ENCODE measurements at places on chromosomes 13 and 19. TPM values are rescaled to one million over a fixed set of nuclear protein-coding genes. Genes with fewer than 3 reads are reported as not detected.
A peak's percentile ranks its signal among the peaks of the same experiment; 100 is the strongest.

Gene ZNF556
- 0.59 TPM for polyA plus RNA-seq

Gene ZNF99
- polyA plus RNA-seq: 0.33 TPM

DNA sequence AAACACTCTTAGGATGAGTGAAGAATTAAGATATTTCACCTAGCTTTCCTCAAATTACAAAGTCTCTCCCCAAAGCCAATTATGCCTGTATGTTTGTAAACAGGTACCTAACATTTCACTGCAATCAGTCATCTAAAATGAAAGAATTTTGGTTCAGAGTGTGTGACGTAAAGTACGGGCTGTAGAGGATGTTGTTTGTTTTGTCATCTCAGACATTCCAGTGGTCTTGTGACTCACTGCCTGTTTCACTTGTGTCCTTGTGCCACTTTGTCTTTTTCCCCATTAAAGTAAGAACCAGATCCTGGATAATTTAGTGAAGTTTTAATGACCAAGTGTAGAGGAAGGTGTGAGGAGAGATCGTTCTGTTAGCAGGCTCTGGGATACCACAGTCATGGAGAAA, 28.6 kb upstream of the EID2 start:
- H3K27ac ChIP-seq: no peak overlapping the region
- no peak for DNase-seq
- H3K4me3 ChIP-seq: no peak overlapping the region

- no peaks in the 10 kb centered on the region for H3K4me1 ChIP-seq
- H3K27me3 ChIP-seq: no peaks in the 10 kb centered on the region
- DNase-seq: no peak
- peaks cover 87% of the 10 kb centered on the region for H3K36me3 ChIP-seq
Measured at GRCh38 chr13:114011226-114011625, 37.4 kb upstream of the C13orf46 start.

GRCh38 chr19:1304197-1304924, 18.7 kb downstream of the EFNA2 start:
- H3K27me3 ChIP-seq: no peaks in the 10 kb centered on the region
- peaks cover 19% of the 10 kb centered on the region for H3K36me3 ChIP-seq
- no peak overlapping the region for H3K27ac ChIP-seq
- no peak overlapping the region for H3K4me3 ChIP-seq
- DNase-seq: no peak

DNA sequence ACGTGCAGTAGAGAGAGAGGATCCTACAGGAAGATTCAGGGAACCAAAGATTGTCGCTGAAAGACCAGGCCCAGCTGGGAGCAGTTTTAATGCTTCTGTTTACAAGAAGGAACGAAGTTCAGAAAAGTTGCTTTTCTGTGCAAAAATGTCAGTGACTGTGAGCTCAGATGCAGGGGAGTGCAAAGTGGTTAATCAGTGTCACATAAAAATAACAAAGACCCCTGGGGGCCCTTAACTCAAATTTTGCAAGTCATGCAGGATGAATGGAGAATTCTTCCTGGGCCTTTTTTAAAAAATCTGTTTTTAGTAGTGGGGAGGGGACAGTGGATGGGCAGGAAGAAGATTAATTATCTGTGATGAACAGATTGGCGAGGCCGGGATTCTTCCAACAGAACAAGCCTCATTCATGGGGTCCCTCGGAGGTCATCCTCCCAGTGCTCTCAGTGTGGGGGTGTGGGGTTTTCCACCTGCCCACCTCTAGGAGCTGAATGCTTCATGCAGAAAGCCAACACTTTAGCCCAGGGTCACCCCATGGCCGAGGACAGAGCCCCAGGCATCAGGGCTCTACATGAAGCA, 167.2 kb downstream of the UQCRFS1 start:
- no peaks in the 10 kb centered on the region for H3K27me3 ChIP-seq
- H3K4me1 ChIP-seq: peaks cover 6% of the 10 kb centered on the region
- no peak overlapping the region for H3K27ac ChIP-seq
- H3K4me3 ChIP-seq: no peak overlapping the region

GRCh38 chr19:46209051-46209450, 20.5 kb upstream of the IGFL1 start:
- no peak overlapping the region for H3K4me3 ChIP-seq
- H3K27me3 ChIP-seq: no peaks in the 10 kb centered on the region
- H3K4me1 ChIP-seq: peaks cover 4% of the 10 kb centered on the region
- peaks cover 2% of the 10 kb centered on the region for H3K36me3 ChIP-seq
- no peak for DNase-seq

DNA sequence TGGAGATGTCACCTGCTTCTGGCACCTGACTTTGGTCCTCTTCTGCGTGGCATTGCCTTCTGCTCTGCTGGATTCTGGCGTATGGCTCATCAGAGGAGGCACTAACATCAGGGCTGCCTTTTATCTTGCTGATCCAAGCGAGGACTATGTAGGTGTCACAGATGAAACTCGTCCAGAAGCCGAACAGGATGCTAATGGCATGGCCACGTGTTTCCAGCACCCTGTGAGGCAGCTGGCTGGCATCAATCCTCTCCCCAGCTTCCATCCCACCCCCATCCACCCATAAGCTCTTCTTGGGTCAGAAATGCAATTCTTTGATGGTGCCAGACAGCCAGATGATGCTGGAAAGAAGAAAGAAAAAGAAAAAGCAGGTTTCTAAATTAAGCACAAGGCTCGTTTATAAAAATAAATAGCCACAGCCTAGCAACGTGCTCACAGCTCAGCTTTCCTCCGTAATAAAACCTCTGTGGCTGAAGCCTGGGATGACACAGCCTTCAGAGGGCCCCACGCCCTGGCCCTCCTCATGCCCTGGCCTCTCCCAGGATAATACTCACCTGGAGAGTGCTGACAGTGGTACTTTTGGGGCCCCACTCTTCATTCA, 212.9 kb upstream of the SERP2 start:
- peak overlapping the region; percentile 8 for H3K27ac ChIP-seq
- peaks cover 15% of the 10 kb centered on the region for H3K4me1 ChIP-seq
- no peaks in the 10 kb centered on the region for H3K27me3 ChIP-seq
- H3K4me3 ChIP-seq: no peak overlapping the region

DNA sequence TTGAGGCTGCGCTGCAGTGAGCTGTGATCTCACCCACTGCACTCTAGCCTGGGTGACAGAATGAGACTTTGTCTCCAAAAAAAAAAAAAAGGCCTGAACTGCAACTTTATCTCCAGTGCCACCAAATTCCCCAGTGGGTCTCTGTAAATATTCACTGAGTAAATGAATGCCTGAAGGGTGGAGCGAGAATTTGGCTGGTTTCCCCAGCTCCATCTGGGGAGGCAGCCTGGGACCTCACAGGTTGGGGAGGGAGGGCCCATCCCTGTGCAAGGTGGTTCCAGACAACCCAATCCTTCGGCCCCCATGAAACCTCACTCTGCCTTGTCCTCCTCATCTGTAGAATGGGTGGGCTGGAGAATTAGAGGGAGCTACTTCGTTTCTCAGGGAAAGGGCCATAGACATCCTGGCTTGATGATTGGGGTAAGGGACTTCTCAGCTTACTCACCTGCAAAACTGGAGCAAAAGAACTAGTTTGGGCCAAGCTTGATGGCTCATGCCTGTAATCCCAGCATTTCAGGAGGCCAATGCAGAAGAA, 4.2 kb upstream of the PKN1 start:
- no peaks in the 10 kb centered on the region for H3K27me3 ChIP-seq
- H3K36me3 ChIP-seq: no peaks in the 10 kb centered on the region
- no peak for DNase-seq
- no peak overlapping the region for H3K27ac ChIP-seq
- H3K4me1 ChIP-seq: peaks cover 19% of the 10 kb centered on the region
